CD4-positive, alpha-beta T cell treated with Interleukin-10 for 1 hour (primary cell): ENCODE measurements at places on chromosomes 13 and 19.

- DNase-seq = no peak
Measured at GRCh38 chr19:47839913-47840312, 18.2 kb downstream of the CRX start.

DNA sequence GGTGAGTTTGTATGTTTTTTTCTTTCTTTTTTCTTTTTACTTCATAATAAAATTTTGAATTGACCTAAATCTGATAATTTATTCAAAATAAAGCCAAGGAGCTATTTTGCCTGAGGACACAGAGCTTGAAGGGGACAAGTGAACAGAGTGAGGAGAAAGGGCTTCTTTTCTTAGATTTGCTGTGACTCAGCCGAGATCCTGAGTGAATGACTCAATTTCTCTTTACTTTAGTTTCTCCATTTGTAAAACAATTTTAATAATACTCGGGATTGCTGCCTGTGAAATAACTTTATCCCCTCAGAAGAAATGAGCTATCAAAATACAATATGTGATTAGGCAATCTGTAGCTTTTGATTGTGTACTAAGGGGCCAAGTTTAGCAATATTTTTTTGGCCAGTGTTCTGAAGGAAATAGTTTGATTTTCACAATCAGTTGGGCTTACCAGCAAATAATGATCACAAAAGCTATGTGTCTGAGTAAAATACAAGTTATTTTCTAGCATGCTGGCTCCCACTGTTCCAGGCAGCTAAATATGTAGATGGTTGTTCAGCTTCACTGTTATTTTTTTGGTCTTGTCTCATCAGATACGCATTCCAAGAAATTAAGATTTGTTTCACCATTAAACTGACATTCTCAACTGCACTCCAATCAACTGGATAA is 437.5 kb downstream of the FGF9 start:
- no peak for DNase-seq

- DNase-seq = no peak
Measured at GRCh38 chr19:4445963-4446703, 11.5 kb downstream of the UBXN6 start.

- DNase-seq = no peak
Measured at GRCh38 chr13:89577301-89577700, 1770.2 kb upstream of the MIR17HG start.
